Trophoblast cell (in vitro differentiated cells and primary cell): ENCODE measurements at places on chromosomes 7 and 10.

GRCh38 chr7:29142021-29142727 is 4.2 kb downstream of the CPVL start:
- no peak for DNase-seq
- no peak overlapping the region for H3K4me3 ChIP-seq
- H3K27me3 ChIP-seq = no peaks in the 10 kb centered on the region

DNA sequence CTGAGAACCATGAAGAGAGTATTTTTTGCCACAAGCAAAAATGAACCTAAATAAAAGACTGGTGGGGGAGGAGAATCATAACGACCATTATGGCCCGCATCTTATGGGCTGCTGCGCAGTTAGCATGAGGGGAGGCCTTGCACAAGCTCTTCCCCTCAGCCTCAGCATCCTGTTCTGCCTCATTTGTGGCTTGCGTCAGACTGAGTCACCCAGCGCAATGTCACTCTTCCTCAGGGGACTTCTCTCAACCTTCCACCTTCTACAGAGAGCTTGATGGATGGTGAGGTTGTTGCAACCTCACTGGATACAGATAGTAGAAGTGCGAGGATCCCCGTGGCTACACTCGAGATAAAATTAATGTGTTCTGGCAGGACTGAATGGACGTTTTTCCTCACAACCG is 16.8 kb upstream of the GPR15LG start:
- H3K27ac ChIP-seq = no peak overlapping the region
- H3K27me3 ChIP-seq = no peaks in the 10 kb centered on the region
- H3K4me3 ChIP-seq = no peak overlapping the region
- peak; percentile 88 for DNase-seq
- H3K36me3 ChIP-seq = peaks cover 2% of the 10 kb centered on the region
- H3K4me1 ChIP-seq = no peaks in the 10 kb centered on the region

DNA sequence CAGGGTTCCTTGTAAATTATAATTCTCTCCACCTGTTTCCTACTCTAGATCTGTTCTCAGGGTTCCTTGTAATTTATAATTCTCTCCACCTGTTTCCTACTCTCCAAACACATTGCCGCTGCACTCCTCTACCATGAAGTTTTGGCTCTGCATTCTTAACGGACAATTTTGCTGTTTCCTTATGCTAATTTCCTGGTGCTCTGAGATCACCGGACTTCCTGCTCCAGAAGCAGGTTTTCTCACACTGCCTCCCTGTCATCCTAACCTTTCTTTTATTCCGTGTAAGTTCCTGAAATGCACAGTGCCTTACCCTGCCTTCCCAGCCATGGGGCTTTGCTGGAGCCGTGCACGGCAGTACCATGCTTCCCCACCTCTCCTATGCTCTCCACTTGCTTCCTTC is 256.8 kb downstream of the PLXNA4 start:
- no peaks in the 10 kb centered on the region for H3K4me1 ChIP-seq
- DNase-seq = no peak
- H3K27ac ChIP-seq = no peak overlapping the region
- no peaks in the 10 kb centered on the region for H3K36me3 ChIP-seq

- no peaks in the 10 kb centered on the region for H3K27me3 ChIP-seq
- H3K27ac ChIP-seq = no peak overlapping the region
- no peaks in the 10 kb centered on the region for H3K36me3 ChIP-seq
- no peak overlapping the region for H3K4me3 ChIP-seq
- no peaks in the 10 kb centered on the region for H3K4me1 ChIP-seq
Measured at GRCh38 chr7:68862736-68863135, 735.5 kb upstream of the AUTS2 start.

GRCh38 chr7:44398511-44398911 is 73.1 kb upstream of the CAMK2B start:
- H3K4me1 ChIP-seq = peaks cover 5% of the 10 kb centered on the region
- peaks cover 20% of the 10 kb centered on the region for H3K36me3 ChIP-seq
- H3K4me3 ChIP-seq = no peak overlapping the region
- H3K27ac ChIP-seq = no peak overlapping the region
